Activated T-cell treated with anti-CD3 and anti-CD28 coated beads, Interleukin-2, amount 50 U/mL, for 72 hours (primary cell): ENCODE measurements at places on chromosomes 7 and 10.

DNA sequence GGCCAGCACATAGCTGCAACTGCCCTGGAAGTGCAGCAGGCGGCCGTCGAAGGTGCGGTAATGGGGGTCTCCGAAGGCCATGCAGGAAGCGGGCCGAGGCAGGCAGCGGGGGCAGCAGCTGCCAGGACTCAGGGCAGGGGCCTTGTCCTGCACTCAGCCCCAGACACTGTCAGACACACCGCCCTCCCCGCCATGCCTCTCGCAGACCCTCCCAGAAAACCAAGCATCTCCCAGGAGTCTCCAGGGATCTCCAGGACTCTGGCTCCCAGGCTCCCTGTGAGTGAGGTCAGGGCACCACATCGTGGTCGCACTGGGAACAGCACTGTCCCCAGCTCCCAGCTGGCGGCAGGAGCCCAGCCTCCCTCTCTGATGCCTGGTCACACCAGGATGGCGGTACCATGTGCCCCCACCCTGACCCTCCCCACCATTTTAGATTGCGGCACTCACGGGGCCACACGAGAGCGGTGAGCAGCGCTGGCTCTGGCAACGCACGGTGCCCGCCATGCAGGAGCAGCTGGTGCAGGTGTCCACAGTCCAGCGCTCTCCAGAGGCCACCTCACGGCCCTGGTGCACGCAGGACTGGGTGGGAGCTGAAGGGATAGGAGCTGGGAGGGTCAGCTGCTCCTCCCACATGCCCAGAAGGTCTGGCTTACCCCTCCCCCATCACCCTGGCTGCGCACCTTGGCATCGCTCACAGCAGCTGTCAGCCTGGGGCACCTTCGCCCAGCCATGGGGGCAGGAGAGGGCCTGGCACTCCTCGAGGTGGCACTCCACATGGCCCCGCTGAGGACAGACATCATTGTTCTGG lies 17.5 kb downstream of the ATP6V1F start:
- H3K27me3 ChIP-seq, result no peaks in the 10 kb centered on the region
- no peaks in the 10 kb centered on the region for H3K4me1 ChIP-seq
- no peak overlapping the region for H3K27ac ChIP-seq
- DNase-seq, result no peak

DNA sequence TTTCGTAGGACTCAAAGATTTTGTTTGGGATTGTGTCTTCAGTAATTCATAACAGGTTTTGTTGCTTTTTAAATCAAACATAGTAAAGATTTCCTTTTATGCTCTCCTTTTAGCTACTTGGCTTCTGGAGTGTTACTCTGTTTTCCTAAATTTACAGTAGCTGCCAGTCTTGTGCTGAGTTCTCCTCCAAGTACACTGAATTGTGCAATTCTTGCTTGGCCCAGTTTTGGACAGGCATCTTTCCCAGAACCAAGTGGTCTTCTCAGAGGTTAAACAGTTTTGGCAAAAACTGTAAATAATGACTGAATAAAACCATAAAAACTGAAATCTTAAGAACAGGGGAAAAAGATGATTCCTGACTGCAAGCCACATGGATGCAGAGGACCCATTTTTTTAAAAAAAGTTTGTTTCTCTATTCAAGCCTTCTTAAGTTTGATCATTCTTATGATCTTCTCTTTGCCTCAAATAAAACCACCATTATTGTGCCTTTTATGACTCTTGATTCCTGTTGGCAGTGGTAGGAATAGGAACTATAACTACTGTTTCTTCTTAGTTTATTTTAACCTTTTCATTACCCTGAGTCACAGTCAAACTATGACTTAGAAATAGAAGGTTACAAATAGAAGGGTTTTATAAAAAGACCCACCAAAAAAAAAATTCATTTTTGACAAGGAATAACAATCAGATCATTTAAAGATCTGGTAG lies 88.0 kb downstream of the MDFIC start:
- peaks cover 49% of the 10 kb centered on the region for H3K4me1 ChIP-seq
- DNase-seq, result no peak
- peak overlapping the region; percentile 94 for H3K27ac ChIP-seq
- peaks cover 2% of the 10 kb centered on the region for H3K36me3 ChIP-seq
- H3K4me3 ChIP-seq, result peak overlapping the region; percentile 60
- H3K27me3 ChIP-seq, result no peaks in the 10 kb centered on the region

- H3K36me3 ChIP-seq, result peaks cover 6% of the 10 kb centered on the region
- H3K27me3 ChIP-seq, result no peaks in the 10 kb centered on the region
- peak overlapping the region; percentile 86 for H3K4me3 ChIP-seq
Observed at GRCh38 chr10:6074489-6075301, 12.5 kb upstream of the IL2RA start.

- no peak overlapping the region for H3K4me3 ChIP-seq
- H3K36me3 ChIP-seq, result no peaks in the 10 kb centered on the region
- no peaks in the 10 kb centered on the region for H3K27me3 ChIP-seq
Observed at GRCh38 chr7:82841828-82842227, 320.9 kb downstream of the PCLO start.
